Sigmoid colon (tissue), 7 donors: ENCODE measurements at places on chromosomes 2 and 18. TPM values are rescaled to one million over a fixed set of nuclear protein-coding genes. Genes with fewer than 3 reads are reported as not detected.

GRCh38 chr2:235670974-235671787 lies 177.3 kb downstream of the AGAP1 start:
- H3K4me3 ChIP-seq, result peak overlapping the region; percentile 53
- no peaks in the 10 kb centered on the region for H3K36me3 ChIP-seq
- H3K4me1 ChIP-seq, result peaks cover 60% of the 10 kb centered on the region
- peak overlapping the region; percentile 74 for H3K27ac ChIP-seq
- no peaks in the 10 kb centered on the region for H3K27me3 ChIP-seq
- DNase-seq, result peak; percentile 68

GRCh38 chr18:21803495-21803894 lies 62.9 kb downstream of the MIB1 start:
- no peaks in the 10 kb centered on the region for H3K4me1 ChIP-seq
- H3K27me3 ChIP-seq, result no peaks in the 10 kb centered on the region
- H3K27ac ChIP-seq, result no peak overlapping the region
- DNase-seq, result no peak

EML6 gene
- 1.9 TPM for total RNA-seq

DNA sequence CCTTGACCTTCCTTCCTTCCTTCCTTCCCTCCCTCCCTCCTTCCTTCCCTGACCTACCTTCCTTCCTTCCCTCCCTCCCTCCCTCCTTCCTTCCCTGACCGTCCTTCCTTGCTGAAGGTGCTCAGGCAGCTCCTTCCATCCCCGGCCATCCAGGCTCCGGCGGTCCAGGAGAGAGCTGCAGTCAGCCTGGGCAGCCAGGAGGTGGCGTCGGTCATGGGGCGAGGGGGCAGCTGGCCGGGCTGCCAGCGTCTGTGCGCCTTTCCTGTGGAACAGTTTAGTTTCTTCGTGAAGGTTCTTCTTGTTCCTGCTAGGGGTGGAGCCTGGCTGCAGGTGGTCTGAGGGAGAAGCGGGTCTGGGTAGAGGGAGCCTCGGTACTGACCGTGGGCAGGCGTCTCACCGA lies 15.7 kb downstream of the GPR35 start:
- no peak overlapping the region for H3K27ac ChIP-seq
- no peaks in the 10 kb centered on the region for H3K4me1 ChIP-seq
- no peaks in the 10 kb centered on the region for H3K36me3 ChIP-seq
- peaks cover 46% of the 10 kb centered on the region for H3K27me3 ChIP-seq
